Skin of body (tissue), 3 donors: ENCODE measurements at places on chromosomes 4 and X.

GRCh38 chr4:78298618-78299017 is 241.5 kb downstream of the FRAS1 start:
- DNase-seq = peak; percentile 44

DNA sequence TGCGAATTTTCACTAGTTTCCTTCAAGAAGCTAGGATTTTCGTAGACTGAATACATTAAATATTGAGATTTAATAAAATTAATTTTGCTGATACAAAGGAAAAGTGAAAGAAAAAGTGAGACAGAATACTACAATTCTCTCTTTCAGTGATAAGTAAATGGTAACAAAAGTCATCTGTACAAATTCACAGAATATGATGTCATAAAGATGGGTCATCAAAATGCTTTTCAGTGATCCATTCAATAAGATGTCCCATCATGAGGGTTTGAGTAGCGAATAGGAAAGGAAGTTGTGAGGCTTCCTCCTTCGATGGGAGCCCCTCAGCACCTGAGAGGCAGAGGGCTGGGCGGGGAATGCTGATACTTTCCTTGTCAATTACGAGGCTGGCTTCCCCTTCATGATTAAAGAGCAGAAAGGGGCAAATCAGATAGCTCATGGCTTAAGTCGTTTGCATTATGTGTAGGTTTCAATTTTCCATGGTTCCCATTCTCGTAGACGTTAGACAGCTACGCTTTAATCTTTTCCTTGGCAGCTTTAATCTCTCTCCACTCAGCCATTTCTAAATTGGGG is 108.8 kb upstream of the SORBS2 start:
- no peak for DNase-seq

DNA sequence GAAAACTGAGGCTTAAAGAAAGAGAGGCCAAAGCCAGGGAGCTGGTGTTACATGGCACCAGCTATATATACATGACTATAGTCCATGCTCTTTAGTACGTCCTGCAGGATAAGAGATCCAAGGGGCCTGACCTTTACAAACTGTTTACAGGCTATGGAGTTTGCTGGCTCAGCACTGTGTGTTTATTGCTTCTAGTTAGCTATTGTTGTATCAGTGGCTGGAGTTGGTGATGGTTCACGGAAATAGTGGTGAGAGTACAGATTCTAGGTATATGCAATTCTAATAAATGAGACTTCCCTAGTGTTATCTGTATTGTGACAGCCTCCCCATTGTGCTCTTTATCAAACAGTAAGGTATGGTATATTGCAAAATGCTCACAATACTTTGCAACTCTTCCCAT is 46.5 kb downstream of the REPS2 start:
- DNase-seq = no peak

GRCh38 chr4:18938343-18939099 is 917.0 kb upstream of the LCORL start:
- no peak for DNase-seq

GRCh38 chrX:10813761-10814160 is 193.4 kb upstream of the MID1 start:
- DNase-seq = no peak

DNA sequence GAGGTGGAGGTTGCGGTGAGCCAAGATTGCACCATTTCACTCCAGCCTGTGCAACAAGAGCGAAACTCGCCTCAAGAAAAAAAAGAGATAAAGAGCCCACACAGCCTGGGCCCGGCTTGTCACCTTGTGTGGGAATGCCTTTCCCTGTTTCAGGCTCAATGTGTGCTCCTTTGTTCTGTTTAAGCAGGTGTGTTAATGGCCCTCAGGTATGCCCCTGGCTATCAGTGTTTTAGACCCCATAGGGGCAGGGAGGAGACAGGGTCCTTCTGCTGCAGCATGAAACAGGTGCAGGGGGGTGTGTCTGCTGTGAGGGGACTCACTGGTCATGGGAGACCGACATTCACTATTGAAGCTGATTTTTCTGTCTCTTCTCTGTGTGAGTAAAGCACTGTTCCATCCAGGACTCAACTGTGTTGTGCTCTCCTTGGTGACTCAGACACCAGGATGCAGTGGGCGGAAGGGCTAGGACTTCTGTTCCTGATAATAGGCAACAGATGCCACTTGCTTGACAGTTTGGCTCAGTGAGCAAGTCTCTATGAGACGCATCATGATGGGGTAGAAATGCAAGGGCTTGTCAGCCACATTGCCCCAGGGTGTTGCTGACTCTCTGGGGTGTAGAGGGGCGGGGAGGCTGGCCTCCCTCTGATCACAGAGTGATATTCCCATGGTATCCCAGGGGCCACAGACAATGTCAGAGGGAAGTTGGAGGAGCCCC is 15.6 kb upstream of the LAP3 start:
- no peak for DNase-seq

DNA sequence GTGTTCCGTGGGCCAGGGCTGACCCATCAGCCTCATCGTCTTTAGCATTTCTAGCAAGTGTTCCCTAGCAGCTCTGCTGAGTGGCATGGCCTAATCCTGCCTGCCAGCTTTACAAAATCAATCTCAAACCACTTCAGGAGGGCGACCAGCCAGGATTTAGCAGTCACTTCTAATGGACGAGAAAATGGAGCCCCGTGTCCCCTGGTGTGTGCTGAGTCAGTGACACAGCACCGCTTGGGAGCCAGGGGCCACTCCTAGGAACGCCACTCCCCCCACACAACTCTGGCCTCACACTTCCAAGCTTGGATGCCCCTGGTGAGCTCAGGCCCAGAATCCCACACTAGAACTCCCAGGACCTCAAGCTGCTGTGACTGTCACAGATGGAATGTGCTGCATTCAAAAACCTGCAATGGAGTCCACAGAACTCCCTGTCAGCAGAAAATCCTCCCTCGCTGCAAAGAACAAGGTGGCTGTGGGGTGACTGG is 311.2 kb upstream of the GATB start:
- no peak for DNase-seq

DNA sequence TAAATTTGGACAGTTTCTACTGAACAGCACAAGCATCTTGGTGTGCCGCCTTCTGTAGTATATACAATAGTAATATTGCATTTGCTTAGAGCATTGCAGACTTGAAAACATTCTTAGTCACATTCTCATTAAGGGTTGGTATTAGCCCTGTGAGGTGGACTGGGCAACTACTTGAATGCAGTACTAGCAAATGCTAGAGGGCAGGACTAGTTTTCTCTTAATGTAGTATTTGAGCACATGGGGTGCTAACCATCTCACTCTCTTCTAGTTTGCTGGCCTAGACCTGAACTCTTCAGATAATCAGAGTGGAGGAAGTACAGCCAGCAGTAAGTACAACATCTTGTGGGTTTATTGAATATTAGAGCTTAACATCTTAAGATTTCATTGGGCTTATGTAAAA is 3.2 kb downstream of the DDX3X start:
- no peak for DNase-seq

GRCh38 chr4:170675568-170676262 is 586.0 kb upstream of the AADAT start:
- no peak for DNase-seq

DNA sequence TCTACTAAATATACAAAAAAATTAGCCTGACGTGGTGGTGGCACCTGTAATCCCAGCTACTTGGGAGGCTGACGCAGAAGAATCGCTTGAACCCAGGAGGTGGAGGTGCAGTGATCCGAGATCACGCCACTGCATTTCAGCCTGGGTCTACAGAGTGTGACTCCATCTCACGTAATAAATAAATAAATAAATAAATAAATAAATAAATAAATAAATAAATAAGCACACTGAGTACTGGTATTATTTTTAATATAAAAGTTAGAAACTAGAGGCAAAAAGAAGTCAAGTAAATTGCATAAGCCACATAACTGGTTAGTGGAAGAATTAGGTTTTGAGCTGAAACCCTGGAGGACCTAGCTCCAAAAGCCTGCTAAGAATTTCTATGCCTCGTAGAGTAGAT is 1262.7 kb upstream of the PABPC4L start:
- DNase-seq = no peak

DNA sequence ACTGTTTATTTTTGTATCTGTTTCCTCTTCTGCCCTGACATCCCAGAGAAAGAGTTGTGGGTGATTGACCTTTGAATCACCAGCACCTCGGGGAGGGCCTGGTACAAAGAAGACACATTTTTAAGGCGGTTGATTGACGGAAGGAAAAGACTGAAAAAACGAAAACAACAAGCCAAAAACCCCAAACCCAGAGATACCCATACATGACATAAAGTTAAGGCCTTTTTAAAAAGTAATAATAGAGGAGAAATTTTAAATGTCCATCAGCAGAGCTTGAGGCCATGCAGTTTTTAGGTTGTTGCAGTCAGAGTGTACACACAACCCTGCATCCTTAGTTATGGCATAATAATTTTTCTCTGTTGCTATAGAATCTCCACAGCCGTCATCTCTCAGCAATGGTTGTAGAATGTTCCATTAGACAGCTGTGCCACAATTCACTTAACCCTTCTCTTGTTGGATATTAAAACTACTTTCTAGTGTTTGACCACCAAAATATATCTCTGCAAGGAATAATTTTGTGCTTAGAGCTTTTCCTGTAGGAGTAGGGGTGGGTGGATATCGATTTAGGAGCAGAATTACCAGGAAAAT is 110.2 kb downstream of the GNL3L start:
- DNase-seq = peak; percentile 38

DNA sequence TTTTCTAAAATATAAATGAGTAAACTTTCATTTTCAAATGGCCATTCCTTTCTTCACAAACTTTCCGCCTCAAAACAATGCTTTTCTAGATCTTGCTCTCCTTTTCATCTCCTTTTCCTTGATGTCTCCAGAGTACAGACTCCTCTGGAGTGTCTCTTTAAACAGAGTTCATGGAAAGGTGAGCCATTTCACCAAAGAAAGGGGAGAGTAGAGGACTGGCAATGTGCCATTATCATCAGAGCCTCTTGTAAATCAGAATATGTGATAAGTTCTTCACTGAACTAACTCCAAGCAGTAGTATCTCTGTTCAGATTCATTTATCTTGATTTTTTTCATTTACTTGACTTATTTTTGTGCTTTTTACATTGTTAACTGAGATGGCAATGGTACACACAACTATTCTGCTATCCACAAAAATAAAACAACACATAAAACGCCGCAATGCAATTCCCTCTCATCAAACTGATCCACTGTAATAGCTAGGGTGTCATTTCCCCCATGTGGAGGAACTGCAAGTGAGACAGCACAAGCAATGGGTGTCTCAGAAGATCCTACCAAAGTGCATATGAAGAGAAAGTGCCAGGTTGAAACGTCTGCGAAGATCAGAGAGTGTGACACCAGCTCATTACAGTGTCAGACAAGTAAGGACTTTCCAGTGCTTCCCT is 125.4 kb downstream of the RASL11B start:
- no peak for DNase-seq

GRCh38 chr4:126489826-126490463 is 1142.8 kb upstream of the INTU start:
- DNase-seq = no peak

DNA sequence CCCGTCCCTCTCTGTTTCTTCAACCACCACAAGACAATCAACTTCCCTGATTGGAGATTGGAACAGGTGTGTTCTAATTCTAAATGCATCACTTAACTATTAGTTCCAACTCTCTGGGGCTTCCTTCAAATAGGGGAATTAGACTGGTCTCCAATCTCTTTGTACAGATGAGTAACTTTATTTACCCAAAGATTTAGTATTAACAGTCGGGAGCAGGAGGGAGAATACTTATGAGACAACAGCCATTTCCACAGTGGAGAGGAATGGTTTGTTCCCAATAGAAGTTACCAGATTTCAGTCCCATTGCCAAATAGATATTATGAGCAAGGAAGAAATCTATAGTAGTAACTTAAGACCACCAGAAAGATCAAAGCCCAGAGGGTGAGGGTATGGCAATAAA is 46.2 kb downstream of the CASK start:
- DNase-seq = no peak

- peak; percentile 65 for DNase-seq
These were observed 633.6 kb downstream of the SPRY1 start for GRCh38 chr4:124030147-124030546.

DNA sequence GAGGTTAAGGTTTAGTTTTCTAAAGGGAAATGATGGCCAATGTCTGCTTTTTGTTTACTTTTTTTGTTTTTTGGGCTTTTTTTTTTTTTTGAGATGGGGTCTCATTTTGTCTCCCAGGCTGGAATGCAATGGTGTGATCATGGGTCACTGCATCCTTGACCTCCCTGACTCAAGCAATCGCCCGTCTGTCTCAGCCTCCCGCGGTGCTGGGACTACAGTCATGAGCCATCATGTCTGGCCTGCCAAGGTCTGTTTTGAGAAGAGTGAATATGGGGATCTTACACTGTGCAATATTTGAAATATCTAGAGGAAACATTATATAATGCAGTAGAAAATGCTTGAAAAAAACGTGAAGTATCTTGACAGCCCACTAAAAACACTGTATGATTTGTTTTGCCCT is 162.5 kb downstream of the GASK1B start:
- no peak for DNase-seq

- no peak for DNase-seq
These were observed 613 bp downstream of the GLRB start for GRCh38 chr4:157076578-157076947.

DNA sequence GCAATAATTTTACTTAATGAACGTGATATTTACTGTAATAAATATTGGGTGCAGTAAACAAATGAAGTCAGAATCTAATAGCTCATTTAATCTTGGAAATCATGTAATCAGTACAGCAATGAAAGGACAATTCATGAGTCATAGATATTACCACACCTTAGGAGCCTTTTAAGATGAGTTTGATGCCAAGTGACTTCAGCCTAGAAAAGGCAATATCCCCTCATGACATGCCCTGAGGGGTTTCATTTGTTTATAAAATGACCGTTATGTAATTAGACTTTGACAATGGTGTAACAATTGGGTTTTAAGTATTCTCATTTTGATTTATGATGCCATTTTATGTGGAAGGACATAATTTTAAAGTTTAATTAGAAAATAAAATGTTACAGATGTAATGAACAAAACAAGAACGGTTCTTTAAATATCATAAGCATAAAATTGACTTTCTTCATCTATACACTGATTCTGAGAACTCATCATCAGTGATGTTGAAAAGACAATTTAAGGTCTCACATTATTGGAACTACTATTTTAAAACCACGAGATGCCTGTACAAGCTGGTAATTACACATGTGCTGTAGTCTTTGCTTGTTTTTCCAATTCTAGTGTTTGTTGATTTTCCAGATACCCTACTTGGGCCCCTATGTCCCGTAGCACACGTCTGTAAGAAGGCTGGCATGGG is 5.0 kb downstream of the FGF2 start:
- no peak for DNase-seq

GRCh38 chrX:139905051-139905450 is 27.8 kb downstream of the ATP11C start:
- no peak for DNase-seq

GRCh38 chr4:48431401-48431800 is 51.7 kb upstream of the SLC10A4 start:
- no peak for DNase-seq

- no peak for DNase-seq
These were observed 77.5 kb downstream of the HTRA3 start for GRCh38 chr4:8346838-8347605.

DNA sequence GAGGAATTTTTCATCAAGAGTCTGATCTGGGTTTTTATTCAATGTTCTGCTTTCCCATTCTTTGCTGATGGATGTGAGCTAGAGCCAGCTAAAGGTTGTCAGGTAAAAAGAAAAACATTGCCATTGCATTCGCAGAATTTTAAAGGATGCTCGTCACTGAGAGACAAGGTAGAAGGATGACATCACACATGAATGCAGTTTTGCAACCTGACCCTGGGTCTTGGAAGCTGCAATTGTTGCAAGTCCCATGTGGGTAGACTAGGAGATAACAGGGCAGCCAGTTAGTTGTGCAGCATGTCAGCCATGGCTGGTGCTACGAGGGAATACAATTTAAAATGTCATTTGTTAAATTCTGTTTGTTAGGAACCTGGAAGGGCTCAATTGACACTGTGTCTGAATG is 73.9 kb upstream of the MXRA5 start:
- DNase-seq = no peak

- DNase-seq = no peak
These were observed 5.8 kb upstream of the CCNA2 start for GRCh38 chr4:121829511-121829910.
